Uterus (tissue), 4 donors: ENCODE measurements at places on chromosomes 16 and 17. TPM values are rescaled to one million over a fixed set of nuclear protein-coding genes. Genes with fewer than 3 reads are reported as not detected.

HNF1B gene
- 0.29 TPM for total RNA-seq

PPP1R27 gene
- not detected for total RNA-seq

EVPL gene
- 3.7 TPM for total RNA-seq

SLC9A5 gene
- total RNA-seq, result 1.3 TPM

NUP88 gene
- 24.7 TPM for total RNA-seq

TBC1D3C gene
- not detected for total RNA-seq

FBXL19 gene
- total RNA-seq, result 25.4 TPM

- peak overlapping the region; percentile 77 for H3K27ac ChIP-seq
- no peaks in the 10 kb centered on the region for H3K4me1 ChIP-seq
- H3K36me3 ChIP-seq, result no peaks in the 10 kb centered on the region
- no peak for DNase-seq
- H3K27me3 ChIP-seq, result no peaks in the 10 kb centered on the region
Measured at GRCh38 chr17:27257031-27257357, 36.9 kb upstream of the WSB1 start.

DNA sequence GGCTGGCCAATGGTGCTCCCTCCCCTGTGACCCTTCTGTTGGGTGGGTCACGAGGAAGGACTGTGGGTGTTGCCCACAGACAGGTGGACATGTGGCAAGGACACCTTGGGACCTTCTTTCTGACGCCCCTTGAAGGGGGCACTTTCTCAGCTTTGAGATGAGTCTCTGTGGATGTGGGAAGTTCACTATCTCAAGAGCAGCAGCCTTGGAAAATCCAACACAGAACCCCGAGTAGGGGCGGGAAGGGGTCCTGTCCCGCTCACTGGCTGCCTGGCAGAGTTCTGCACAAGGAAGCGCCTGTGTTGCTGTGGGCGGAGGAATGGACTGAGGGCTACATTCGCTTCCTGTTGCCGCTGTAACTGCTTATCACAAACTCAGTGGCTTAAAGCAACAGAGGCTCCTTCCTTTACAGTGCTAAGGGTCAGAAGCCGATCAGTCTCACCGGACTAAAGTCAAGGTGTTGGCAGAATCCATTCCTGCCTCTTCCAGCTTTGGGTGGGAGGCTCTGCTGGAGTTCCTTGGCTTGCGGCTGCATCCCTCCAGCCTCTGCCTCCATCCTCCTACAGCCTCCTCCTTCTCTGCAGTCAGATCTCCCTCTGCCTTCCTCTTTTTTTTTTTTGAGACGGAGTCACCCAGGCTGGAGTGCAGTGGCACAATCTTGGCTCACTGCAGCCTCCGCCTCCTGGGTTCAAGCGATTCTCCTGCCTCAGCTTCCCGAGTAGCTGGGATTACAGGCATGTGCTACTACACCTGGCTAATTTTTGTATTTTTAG, 305.2 kb downstream of the SEC14L1 start:
- no peak for DNase-seq
- peaks cover 57% of the 10 kb centered on the region for H3K4me1 ChIP-seq
- no peaks in the 10 kb centered on the region for H3K36me3 ChIP-seq
- no peaks in the 10 kb centered on the region for H3K27me3 ChIP-seq
- no peak overlapping the region for H3K4me3 ChIP-seq

- no peak for DNase-seq
- H3K27ac ChIP-seq, result no peak overlapping the region
- H3K36me3 ChIP-seq, result no peaks in the 10 kb centered on the region
- no peaks in the 10 kb centered on the region for H3K27me3 ChIP-seq
- no peak overlapping the region for H3K4me3 ChIP-seq
- no peaks in the 10 kb centered on the region for H3K4me1 ChIP-seq
Measured at GRCh38 chr16:12458591-12459358, 344.9 kb downstream of the CPPED1 start.

- no peaks in the 10 kb centered on the region for H3K27me3 ChIP-seq
- no peak overlapping the region for H3K27ac ChIP-seq
- H3K36me3 ChIP-seq, result no peaks in the 10 kb centered on the region
- no peak for DNase-seq
- H3K4me1 ChIP-seq, result no peaks in the 10 kb centered on the region
Measured at GRCh38 chr16:47284999-47285398, 141.3 kb upstream of the NETO2 start.

DNA sequence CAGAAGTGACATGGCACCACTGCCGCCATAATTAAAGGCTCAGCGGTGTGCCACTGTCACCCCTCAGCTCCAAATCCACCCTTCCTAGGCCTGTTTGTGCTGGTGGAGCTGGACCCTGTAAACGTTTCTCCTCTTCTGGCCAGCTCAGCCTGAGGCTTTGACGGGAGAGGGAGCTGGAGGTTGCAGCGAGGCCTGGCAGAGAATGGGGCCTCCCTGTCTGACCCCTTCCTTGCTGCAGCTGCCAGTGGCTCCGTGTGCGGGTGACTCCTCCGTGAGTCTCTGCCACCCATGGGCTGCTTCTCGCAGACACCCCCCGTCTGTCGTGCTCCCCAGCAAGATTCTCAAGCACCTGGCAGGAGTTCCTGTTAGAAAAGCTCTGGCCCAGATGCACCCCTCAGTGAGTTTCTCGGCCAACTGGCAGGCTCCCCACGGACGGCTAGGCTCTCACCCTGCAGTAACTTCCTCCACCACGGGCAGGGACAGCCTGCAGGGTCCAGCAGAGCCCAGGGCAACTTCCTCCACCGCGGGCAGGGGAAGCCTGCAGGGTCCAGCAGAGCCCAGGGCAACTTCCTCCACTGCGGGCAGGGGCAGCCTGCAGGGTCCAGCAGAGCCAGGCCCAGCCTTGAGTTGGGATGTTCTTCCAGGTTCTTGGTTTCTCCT, 4.7 kb upstream of the CHMP6 start:
- no peaks in the 10 kb centered on the region for H3K27me3 ChIP-seq
- no peaks in the 10 kb centered on the region for H3K36me3 ChIP-seq
- H3K4me3 ChIP-seq, result no peak overlapping the region
- H3K27ac ChIP-seq, result no peak overlapping the region
- no peaks in the 10 kb centered on the region for H3K4me1 ChIP-seq
- DNase-seq, result peak; percentile 16

DNA sequence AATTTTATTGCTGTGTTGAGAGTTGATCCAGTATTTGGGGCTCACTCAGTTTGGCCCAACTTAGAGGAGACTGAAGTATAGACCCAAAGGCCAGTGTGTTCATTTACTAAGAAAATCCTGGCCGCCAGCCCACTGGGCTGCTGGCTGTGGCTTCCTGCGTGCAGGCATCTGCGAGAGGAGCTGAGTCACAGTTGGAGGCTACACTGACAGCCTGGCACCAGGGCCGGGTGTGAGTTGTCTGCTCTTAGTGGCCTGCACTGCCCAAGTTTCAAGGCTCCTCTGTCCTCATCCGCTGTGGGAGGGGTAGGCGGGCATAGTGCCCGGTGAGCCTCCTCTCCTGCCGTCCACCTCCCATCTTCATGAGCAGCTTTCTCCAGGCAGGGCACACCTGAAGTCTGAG, 54.2 kb downstream of the PLD6 start:
- H3K4me3 ChIP-seq, result no peak overlapping the region
- H3K4me1 ChIP-seq, result no peaks in the 10 kb centered on the region
- peak overlapping the region; percentile 45 for H3K27ac ChIP-seq
- DNase-seq, result peak; percentile 74
- H3K27me3 ChIP-seq, result no peaks in the 10 kb centered on the region

- H3K4me1 ChIP-seq, result no peaks in the 10 kb centered on the region
- H3K4me3 ChIP-seq, result no peak overlapping the region
Measured at GRCh38 chr16:3328104-3328503, 22.8 kb downstream of the ZNF75A start.

DNA sequence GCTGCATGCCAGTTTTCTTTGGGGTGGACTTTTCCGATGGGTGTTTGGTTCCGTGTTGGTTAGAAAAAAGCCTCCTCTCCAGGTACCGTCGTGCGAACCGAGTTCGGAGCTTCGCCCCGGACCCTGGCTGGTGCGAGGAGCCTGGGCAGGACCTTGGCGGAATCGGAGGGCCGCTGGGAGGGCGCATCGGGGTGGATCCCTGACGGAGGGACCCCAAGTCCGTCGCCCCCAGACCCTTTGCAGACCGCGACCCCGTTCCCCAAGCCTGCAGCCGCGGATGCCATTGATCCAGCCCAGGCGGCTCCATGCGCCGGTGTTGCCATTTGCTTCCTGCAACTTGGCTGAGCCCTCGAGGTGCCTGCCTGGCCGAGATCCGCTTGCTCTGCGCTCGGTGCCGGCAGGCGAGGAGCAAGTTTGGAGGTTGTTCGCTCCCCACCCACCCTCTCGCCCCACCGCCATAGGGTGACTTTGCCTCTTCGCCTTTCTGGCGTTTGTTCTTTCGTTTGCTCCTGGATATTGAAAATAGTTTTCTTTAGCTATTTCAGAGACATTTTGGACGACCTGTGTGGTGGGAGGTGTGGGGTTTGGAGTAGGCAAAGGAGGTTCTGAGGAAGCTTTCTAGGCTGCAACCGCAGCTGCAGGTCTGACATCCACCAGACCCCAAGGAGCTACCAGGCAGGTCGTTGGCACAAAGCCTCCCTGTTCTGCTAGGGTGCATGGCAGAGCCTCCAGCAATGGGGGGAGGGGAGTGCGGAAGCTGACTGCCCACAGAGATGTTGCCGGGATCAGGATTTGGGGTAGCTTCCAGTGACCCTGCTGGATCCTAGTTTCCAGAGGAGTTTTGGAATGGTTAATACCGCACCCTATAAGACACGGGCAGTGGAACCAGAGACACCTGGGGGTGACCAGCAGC, 58.2 kb downstream of the RAP1GAP2 start:
- no peaks in the 10 kb centered on the region for H3K27me3 ChIP-seq
- no peak for DNase-seq
- H3K4me3 ChIP-seq, result peak overlapping the region; percentile 46
- peaks cover 8% of the 10 kb centered on the region for H3K4me1 ChIP-seq
- no peaks in the 10 kb centered on the region for H3K36me3 ChIP-seq
- peak overlapping the region; percentile 90 for H3K27ac ChIP-seq

- DNase-seq, result no peak
- no peaks in the 10 kb centered on the region for H3K4me1 ChIP-seq
- H3K27ac ChIP-seq, result no peak overlapping the region
- H3K4me3 ChIP-seq, result no peak overlapping the region
Measured at GRCh38 chr17:45116434-45117016, 15.8 kb downstream of the PLCD3 start.

DNA sequence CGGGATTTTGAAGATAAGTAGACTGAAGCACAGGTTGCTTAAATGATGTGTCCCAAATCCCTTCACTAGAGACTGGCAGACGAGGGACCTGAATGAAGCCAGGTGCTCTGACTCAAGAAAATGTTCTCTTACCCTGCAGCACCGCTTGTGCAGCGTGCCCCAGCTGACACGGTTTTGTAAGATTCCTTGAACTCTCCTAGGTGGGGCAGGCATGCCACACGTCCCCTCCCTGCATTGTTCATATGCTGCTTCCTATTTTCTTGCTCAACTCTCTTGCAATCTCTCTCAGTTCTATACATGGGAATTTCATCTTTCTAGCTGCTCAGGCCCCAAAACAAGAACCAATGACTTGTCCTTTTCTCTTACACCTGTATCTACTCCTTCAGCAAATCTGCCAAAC, 22.1 kb upstream of the HNF1B start:
- H3K36me3 ChIP-seq, result no peaks in the 10 kb centered on the region
- no peaks in the 10 kb centered on the region for H3K4me1 ChIP-seq
- H3K27me3 ChIP-seq, result no peaks in the 10 kb centered on the region
- H3K4me3 ChIP-seq, result no peak overlapping the region

GRCh38 chr16:565419-566330, 1.1 kb upstream of the NHLRC4 start:
- H3K27me3 ChIP-seq, result peaks cover 11% of the 10 kb centered on the region
- DNase-seq, result no peak
- no peaks in the 10 kb centered on the region for H3K36me3 ChIP-seq
- peaks cover 13% of the 10 kb centered on the region for H3K4me1 ChIP-seq

DNA sequence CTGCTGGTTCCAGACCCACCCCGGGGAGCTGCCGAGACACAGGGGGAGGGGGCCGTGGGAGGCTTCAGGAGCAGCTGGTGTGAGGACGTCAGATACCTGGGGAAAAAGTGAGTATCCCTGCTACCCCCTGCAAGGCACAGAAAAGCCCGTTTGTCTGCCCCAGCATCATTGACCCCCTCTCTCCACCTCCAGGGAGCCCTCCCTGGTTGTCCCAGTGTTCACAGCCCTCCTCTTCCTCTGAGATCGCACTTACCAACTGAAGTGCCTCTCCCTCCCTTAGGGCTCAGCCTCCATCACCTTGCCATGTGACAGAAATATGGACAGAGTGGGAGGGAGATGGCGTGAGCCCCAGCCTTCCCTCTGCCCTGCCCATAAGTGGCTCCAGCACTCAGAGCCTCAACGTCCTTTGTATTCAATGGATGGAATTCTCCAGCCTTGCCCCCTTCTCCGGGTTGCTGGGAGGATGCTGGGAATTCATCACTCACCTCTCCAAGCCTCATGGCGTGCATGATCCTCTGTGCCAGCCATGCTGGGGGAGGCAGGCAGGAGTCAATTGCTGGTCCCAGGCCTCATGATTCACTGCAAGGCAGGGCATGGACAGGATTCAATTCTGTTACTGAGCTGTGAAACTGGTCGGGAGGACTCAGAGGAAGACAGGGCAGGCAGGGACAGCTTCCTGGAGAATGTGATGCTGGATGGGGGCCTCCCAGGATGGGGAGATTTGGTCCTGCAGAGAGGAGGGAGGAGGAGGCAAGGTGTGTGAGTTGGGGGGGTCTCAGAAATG, 14.6 kb downstream of the SPNS3 start:
- no peak for DNase-seq
- no peak overlapping the region for H3K4me3 ChIP-seq
- no peaks in the 10 kb centered on the region for H3K4me1 ChIP-seq
- no peak overlapping the region for H3K27ac ChIP-seq

DNA sequence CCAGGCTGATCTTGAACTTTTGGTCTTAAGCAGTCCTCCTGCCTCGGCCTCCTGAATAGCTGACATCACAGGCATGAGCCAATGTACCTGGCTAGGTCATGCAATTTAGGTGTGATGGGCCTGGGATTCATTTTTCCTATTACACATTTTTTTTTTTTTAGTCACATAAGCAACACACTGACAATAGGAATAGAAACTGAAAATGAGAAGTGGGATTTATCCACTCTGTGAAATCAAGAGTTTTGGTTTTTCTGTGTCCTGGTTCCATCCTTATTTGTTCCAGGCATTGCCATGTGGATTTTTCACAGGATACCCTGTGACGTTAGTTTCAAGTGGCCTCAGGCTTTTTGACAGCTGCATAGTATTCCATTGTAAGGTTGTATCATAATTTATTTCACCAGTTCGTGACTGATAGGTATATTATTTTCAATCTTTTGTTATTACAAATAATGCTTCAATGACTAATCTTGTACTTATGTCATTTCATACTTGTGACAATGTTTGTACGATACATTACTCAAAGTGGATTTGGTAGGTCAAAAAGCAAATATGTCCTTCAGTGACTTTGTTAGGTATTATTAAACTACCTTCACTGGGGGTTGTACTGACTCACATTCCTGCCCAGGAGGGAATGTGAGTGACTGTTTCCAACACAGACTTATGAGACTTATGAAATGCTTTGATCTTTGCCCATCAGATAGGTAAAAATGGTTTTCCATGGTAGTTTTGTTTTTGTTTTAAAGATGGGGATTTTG, 10.6 kb downstream of the ADCY7 start:
- no peaks in the 10 kb centered on the region for H3K27me3 ChIP-seq
- no peak overlapping the region for H3K27ac ChIP-seq
- H3K36me3 ChIP-seq, result no peaks in the 10 kb centered on the region
